ENCODE measurements at places on chromosomes 16 and 17.

- DNase-seq = no peak
Measured at GRCh38 chr16:86709103-86709502, 130.8 kb downstream of the FOXL1 start.

DNA sequence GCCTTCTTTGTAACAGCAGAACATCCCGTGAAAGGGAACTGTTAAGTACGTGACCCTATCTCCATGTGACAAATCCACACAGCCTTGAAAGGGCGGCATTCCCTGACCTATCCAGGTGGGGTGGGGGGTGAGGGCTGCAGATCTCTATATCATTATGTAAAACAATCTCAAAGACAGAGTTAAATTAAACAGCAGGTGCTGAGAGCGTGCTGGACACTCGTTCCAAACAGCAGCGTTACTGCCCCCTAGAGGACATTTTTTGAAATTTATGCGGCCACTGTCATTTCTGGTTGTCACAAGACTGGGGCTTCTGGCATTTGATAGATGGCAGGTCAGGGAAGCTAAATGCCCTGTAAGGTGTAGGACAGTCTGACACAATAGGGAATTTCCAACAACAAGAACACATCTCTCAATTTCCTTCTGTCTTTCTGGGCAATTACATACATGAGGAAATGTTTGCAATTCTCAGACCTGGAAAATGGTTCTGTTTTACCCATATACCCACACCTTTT is 6.7 kb upstream of the SLC25A39 start:
- peak; percentile 79 for DNase-seq

- DNase-seq = no peak
Measured at GRCh38 chr16:63684149-63685101, 1437.4 kb downstream of the CDH11 start.

DNA sequence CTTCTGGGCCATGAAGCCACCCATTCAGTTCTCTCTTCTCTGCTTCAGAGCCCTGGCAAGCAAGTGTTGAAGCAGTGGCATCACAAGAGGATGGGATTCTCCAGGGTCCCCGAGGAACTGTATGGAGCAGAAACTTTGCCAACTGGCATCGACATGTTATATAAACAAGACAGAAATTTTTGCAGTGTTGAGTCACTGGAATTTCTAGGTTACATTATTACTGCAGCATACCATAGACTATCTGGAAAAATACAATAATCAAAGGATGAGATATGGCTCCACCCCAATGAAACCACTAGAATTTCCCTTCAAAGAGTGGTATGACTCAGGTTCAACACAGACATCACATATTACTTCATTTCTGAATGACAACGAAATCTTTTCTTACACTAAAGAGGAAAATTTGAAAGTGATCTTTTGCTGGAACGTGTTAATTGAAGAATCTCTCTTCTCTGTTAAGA is 343.0 kb upstream of the DYNLRB2 start:
- DNase-seq = no peak

- DNase-seq = no peak
Measured at GRCh38 chr17:49926886-49927285, 42.1 kb upstream of the DLX4 start.

DNA sequence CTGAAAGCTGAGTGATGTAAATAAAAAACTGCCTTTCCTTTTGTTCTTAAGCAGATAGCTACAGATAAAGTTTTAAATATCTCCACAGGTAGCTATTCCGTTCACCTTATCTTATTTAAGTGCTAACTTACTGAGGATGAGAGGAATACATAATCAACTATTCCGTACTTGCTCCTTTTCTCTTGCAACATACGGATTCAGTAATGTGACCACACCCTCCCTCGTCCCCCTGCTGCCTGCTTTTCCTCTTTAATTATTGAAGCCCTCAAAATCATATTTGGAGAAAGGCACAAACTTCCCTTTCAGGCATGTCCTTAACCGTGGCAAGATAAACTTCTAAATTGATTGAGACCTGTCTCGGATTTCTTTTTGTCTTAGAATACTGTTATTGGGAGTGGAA is 101.4 kb downstream of the MAP2K4 start:
- DNase-seq = no peak

GRCh38 chr17:6494239-6494941 is 50.1 kb downstream of the PIMREG start:
- no peak for DNase-seq

GRCh38 chr17:17941015-17941414 is 31.2 kb downstream of the TOM1L2 start:
- DNase-seq = no peak

GRCh38 chr17:35295686-35296085 is 52.8 kb downstream of the SLFN5 start:
- no peak for DNase-seq

DNA sequence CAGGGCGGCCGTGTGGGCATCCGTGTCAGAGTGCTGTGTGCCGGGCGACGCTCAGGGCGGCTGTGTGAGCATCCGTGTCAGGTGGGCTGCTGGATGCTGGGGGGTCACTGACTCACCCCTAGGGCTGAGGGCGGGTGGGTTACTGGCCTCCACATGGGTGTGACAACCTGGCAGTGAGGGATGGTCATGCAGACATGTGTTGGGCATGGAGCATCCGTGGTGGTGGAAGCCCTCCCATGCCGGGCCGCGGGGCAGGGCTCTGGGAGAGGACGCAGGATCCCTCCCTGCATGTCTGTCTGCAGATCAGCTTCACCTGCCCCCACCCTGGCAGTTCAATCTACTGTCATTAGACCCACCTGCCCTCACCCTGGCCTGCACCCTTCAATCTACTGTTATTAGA is 56.3 kb downstream of the METRNL start:
- no peak for DNase-seq

DNA sequence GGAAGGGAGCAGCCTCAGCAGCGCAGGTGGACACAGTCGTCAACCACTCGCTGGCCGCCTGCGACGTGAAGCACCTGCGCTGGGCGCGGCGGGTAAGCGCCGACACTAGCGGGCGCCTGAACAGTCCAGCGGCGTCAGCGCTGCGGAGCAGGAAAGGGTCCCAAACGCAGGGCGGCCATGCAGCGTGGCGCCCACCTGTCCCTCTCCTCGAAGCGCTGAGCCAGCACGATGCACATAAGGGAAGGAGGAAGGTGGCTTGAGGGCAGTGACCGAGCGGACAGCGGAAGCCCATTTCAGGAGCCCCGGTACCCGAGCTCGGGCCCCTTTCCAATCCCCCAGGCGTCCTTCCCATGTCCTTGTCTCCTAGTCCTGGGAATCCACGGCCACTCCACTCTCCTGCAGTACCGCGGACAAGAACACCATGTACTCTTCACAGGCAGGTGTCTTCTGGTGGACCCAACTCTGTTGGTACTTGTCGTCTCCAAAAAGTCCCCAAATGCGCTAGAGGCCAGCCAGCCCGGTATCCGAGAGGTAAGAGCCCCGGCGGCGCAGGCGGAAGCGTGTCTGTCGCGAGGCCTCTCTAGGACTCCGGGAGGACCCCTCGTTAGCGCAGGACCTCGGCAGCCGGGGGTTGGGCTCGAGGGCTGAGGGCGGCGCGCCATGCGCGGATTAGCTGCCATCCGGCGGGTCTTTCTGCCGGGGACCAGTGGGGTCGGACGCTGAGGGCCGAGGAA is 14.4 kb downstream of the ZNF232 start:
- DNase-seq = peak; percentile 38

GRCh38 chr17:44235583-44235936 is 16.1 kb upstream of the UBTF start:
- DNase-seq = no peak

GRCh38 chr17:78539781-78540180 is 37.4 kb downstream of the DNAH17 start:
- no peak for DNase-seq

DNA sequence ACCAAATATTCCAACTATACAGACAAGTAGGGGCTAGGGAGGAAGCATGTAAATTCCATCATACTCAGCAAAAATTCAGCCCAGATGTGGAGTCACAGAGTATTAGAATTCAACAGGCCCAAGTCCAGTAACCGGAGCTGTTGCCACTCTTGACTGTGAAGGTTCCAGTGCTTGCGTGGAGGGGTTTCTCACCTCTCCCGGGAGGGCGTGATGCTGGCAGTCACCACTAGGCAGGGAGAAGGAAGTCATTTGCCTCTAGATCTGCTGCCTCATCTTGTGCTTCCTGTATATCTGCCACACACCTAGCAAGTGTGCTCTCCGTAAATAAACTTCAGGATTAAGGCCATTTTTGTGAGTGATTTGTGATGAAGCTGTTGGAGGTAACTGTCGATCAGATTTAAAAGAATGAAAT is 1.0 kb upstream of the CKLF start:
- peak; percentile 71 for DNase-seq

- peak; percentile 42 for DNase-seq
Measured at GRCh38 chr17:64343833-64344637, 46.6 kb downstream of the PECAM1 start.

DNA sequence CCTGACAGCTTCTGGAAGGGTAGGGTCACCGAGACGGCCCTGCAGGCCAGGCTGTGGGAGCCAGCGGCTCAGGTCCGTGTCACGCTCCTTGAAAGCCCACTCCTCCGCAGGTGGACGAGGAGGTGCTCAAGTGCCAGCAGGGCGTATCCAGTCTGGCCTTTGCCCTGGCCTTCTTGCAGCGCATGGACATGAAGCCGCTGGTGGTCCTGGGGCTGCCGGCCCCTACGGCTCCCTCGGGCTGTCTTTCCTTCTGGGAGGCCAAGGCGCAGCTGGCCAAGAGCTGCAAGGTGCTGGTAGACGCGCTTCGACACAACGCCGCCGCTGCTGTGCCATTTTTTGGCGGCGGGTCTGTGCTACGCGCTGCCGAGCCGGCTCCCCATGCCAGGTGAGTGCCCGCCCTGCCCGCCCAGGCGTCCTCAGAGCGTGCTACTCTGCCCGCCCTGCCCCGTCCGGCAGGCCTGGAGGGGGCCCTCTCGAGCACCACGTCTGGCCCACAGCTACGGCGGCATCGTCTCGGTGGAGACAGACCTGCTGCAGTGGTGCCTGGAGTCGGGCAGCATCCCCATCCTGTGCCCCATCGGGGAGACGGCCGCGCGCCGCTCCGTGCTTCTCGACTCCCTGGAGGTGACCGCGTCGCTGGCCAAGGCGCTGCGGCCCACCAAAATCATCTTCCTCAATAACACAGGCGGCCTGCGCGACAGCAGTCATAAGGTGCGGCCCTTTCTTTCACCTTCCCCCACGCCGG is 1.3 kb downstream of the NAGS start:
- DNase-seq = peak; percentile 46

- peak; percentile 68 for DNase-seq
Measured at GRCh38 chr17:42221886-42222745, 27.8 kb upstream of the GHDC start.

- DNase-seq = no peak
Measured at GRCh38 chr16:82700541-82701235, 73.9 kb downstream of the CDH13 start.

- DNase-seq = no peak
Measured at GRCh38 chr16:3553138-3553923, 23.9 kb downstream of the NLRC3 start.

DNA sequence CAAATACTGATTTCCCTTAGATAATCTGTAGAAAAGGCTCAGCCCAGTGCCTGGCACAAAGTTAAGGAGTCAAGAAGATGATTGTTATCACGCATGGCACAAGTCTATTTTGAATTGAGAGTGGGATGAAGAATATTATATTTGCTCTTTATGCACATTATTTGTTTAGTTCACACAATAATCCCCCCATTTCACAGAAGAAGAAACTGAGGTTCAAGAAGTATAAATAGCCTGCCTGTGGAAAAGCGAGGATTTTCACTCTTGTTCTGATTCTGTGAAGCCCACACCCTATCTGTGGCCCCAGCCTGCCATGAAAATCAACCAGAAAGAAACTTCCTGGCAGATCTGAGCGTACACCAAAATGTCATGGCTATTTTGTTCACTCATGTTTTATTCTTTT is 73.0 kb downstream of the YPEL2 start:
- no peak for DNase-seq

DNA sequence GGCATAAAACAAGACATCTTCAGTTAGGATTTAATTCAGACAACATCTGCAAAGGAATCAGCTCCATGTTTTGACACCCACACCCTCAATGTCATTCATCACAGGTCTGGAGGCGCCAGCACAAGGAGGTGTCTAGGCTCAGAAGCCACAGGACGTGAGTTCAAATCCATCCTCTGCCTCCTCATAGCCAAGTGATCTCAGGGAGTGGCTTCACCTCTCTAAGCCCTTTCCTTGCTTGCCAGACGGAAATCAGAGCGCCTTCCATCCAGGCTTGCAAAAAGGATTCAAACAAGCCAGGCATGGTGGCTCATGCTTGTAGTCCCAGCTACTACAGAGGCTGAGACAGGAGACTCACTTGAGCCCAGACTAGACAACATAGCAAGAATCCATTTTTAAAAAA is 84.6 kb downstream of the GSG1L start:
- no peak for DNase-seq

- no peak for DNase-seq
Measured at GRCh38 chr17:13306310-13306962, 288.6 kb upstream of the ELAC2 start.

DNA sequence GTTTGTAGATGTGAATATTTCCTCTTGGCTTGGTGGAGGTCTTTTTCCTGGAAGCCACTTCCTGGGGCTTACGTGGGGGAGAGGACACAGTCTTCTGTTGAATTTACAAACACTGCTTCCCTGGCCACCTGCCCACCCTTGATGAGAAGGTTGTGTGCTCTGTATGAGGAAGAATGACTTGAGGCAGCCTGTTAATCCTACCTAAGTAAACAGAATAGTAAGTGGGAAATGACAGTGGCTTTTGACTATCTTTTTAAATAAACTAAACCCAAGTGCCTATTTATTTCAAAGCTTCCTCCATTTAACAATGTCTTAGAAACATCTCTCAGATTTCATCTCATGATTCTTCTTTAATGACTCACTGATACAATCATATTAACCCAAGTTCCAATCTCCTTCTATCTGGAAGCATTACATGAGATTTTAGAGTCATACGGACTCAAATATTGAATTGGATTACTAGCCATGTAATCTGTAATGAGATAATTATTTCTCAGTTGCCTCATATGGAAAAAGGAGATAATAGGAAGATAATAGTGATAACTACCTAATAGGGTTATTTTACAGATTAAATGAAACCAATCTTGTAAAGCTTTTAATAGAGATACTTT is 96.6 kb upstream of the SMIM36 start:
- DNase-seq = no peak

GRCh38 chr17:53749178-53749577 is 73.5 kb upstream of the KIF2B start:
- DNase-seq = no peak

- DNase-seq = no peak
Measured at GRCh38 chr17:38325221-38325851, 18.4 kb downstream of the GPR179 start.

GRCh38 chr17:48751733-48752398 is 23.3 kb upstream of the HOXB13 start:
- no peak for DNase-seq

GRCh38 chr16:2690852-2691251 is 8.5 kb downstream of the KCTD5 start:
- DNase-seq = no peak

- peak; percentile 33 for DNase-seq
Measured at GRCh38 chr17:59753522-59754467, 46.3 kb downstream of the VMP1 start.

Data from CD4-positive, alpha-beta T cell treated with Interleukin-4 for 1 hour (primary cell).